NCI-H460 (cell line): ENCODE measurements at places on chromosomes 1 and 21. TPM values are rescaled to one million over a fixed set of nuclear protein-coding genes. Genes with fewer than 3 reads are reported as not detected.

NPPA gene
- not detected in 2 replicates for total RNA-seq

TMEM82 gene
- not detected in 2 replicates for total RNA-seq

LENEP gene
- total RNA-seq = 0.84 TPM in 1 of 2 replicates, not detected in the other

TNFSF18 gene
- 4.5 and 5.1 TPM in 2 replicates for total RNA-seq

MMEL1 gene
- 0.25 TPM in 1 of 2 replicates, not detected in the other for total RNA-seq

DNA sequence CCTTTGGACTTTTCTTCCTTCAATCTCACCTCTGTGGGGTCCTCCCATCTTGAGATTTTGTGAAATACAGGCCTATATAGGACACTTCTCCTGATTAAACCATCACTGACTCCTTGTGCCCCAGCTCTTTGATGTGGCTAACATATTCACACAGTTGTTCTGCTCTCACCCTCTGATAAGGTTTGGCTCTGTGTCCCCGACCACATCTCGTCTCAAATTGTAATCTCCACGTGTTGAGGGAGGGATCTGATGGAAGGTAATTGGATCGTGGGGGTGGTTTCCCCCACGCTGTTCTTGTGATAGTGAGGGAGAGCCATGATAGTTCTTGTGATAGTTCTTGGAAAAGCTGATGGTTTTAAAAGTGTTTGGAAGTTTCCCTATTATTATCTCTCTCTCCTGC, 19.7 kb downstream of the LRRC7 start:
- no peak for DNase-seq

GRCh38 chr1:161777261-161777660, 11.1 kb downstream of the ATF6 start:
- DNase-seq = no peak

GRCh38 chr21:36883532-36884486, 82.7 kb downstream of the HLCS start:
- DNase-seq = no peak

DNA sequence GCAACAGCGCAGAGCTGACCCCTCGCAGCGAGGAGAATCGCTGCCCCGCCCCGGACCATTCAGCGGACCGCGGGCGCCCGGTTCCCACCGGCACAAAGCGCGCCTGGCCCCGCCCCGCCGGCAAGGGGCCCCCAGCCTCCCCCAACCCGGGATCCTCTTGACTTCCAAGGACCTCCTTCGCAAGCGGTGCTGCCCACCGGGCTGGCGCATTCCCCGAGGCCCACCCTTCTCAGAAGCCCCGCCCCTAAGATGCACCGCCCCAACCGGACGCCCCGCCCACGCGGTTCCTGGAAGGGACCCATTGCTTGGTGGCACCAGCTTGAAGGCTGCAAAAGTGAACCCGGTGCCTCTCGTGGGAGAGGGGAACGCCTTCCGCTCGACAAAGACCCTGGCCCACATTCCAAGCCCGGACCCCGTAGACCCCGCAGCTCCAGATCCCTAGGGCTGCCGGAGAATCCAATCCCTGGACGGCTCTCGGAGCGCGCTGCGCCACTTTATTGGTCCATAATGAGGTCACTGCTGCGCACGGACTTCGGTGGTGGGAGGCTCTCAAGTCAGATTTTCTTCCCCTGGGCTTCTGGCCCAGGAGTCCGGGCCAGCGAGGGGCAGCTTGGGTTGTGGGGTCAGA, 2.0 kb downstream of the HES3 start:
- DNase-seq = no peak

DNA sequence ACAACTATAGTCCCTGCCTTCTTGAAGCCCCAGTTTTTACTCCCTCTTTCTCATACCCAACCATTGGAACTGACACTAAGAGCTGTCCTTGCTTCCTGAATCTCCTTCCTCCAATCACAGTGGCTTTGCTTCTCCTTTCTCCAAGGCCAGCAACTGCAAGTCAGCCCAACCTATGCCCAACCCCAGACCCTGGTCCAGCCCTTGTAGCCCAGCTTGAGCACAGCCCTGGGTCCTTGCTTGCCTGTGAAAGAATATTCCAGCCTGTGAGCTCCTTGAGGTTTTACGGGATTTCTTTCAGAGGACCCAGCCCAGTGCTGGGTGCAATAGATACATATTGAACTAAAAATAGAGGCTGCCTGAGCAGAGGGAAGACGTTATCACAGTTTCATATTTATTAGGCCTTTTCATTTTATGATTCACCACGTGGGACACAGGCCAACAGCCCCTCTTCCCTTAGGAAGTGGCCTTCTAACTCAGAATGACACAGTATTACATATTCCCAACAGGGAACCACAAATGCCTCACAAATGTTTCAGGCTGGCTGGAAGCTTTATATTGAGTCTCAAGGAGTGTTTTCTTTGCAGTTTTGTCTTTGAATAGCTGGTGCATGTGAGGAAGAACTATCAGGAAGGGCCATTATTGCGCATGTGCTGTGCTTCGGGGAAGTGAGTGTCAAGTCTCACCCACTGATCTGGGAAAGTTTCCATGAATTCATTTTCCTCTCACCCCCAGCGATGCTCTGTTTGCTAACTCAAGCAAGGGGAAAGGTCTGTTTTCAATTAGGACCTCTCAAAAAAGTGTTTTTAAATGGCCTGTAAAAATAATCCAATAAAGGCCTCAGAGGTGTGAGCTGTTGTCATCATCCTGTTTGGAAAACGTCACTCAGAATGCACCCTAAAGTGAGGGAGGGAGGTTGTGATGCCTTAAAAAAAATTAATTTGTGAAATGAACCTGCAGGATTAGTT, 92.3 kb upstream of the NFIA start:
- no peak for DNase-seq

DNA sequence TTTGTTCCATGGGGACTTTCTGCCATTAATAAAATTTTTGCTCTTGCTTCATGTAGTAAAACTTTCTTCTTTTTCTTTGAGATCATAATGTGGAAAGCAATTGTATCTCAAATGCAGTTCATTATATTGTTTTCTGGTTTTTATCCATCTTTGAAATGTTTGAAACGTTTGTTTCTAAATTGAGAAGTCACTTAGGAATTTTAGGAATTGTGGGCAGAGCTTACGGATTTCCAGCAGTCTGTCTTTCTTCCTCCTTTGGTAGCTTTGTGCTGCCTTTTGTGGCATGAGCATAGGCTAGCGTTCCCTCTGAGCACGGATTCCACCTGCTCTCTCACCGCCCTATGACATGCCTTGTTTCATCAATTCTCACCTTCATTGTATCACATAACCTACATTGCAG, 2.9 kb upstream of the ST6GALNAC5 start:
- no peak for DNase-seq

DNA sequence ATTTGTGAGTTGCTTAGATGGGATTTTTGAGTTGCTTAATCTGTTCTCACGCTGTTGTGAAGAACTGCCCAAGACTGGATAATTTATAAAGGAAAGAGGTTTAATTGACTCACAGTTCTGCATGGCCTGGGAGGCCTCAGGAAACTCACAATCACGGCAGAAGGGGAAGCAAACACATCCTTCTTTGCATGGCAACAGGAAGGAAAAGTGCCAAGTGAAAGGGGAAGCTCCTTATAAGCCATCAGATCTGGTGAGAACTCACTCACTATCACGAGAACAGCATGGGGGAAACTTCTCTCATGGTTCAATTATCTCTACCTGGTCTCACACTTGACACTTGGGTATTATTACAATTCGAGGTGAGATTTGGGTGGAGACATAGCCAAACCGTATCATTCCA, 10.3 kb downstream of the CLIC6 start:
- DNase-seq = no peak

- no peak for DNase-seq
Measured at GRCh38 chr1:68785328-68785727, 288.4 kb upstream of the DEPDC1 start.
